ENCODE measurements at places on chromosomes 1 and 21.

GRCh38 chr1:60427194-60427593 is 353.6 kb upstream of the C1orf87 start:
- no peaks in the 10 kb centered on the region for H3K36me3 ChIP-seq
- H3K4me1 ChIP-seq, result peaks cover 2% of the 10 kb centered on the region
- no peaks in the 10 kb centered on the region for H3K27me3 ChIP-seq
- no peak for DNase-seq

GRCh38 chr1:15344800-15345704 is 64.6 kb upstream of the EFHD2 start:
- no peak overlapping the region for H3K4me3 ChIP-seq
- peaks cover 2% of the 10 kb centered on the region for H3K4me1 ChIP-seq
- H3K27ac ChIP-seq, result no peak overlapping the region
- no peak for DNase-seq
- H3K36me3 ChIP-seq, result no peaks in the 10 kb centered on the region

- DNase-seq, result no peak
- H3K4me1 ChIP-seq, result no peaks in the 10 kb centered on the region
- no peak overlapping the region for H3K27ac ChIP-seq
- H3K4me3 ChIP-seq, result no peak overlapping the region
- H3K27me3 ChIP-seq, result no peaks in the 10 kb centered on the region
Measured at GRCh38 chr21:43366656-43367055, 60.3 kb downstream of the SIK1 start.

- H3K27me3 ChIP-seq, result no peaks in the 10 kb centered on the region
- H3K27ac ChIP-seq, result no peak overlapping the region
- H3K36me3 ChIP-seq, result no peaks in the 10 kb centered on the region
- H3K4me3 ChIP-seq, result no peak overlapping the region
- H3K4me1 ChIP-seq, result no peaks in the 10 kb centered on the region
- no peak for DNase-seq
Measured at GRCh38 chr21:33232291-33233034, 2.7 kb downstream of the IFNAR2 start.

- no peak overlapping the region for H3K4me3 ChIP-seq
- no peaks in the 10 kb centered on the region for H3K27me3 ChIP-seq
- DNase-seq, result peak; percentile 94
- peaks cover under 1% of the 10 kb centered on the region for H3K36me3 ChIP-seq
Measured at GRCh38 chr21:44949779-44950198, 10.0 kb downstream of the SLX9 start.
